ENCODE measurements at places on chromosomes 12 and 14. TPM values are rescaled to one million over a fixed set of nuclear protein-coding genes. Genes with fewer than 3 reads are reported as not detected.

The TCTN2 gene
- total RNA-seq = 26.4 TPM

The E2F7 gene
- total RNA-seq = 0.43 TPM

The SLCO1B1 gene
- not detected for total RNA-seq

DNA sequence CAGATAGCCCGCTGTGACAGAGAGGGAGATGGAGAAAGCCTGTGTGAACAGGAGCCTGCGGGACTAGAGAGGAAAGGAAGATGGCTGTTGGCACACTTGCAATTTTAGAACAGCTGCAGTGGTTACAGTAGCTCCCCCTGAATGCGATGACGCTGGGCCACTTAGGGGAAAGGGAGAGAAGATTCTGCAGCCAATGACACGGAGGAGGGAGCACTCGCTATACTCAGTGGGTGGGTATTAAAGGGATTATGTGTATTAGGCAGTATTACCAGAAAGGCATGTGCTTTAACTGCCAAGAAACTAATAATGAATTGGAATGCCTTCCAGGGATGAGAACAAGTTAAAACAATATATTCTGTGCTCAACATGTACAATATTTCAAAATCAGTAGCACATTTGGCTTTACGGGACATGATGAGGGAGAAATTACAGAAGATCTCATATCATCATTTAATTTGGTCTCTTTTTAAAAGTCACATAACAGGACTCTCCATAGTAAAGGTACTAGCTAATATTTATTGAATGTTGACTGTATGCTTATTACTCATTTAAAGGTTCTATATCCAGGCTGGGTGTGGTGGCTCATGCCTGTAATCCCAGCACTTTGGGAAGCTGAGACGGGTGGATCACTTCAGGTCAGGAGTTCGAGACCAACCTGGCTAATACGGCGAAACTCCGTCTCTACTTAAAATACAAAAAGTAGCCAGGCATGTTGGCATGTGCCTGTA, 35.9 kb upstream of the FOS start:
- no peak for DNase-seq

DNA sequence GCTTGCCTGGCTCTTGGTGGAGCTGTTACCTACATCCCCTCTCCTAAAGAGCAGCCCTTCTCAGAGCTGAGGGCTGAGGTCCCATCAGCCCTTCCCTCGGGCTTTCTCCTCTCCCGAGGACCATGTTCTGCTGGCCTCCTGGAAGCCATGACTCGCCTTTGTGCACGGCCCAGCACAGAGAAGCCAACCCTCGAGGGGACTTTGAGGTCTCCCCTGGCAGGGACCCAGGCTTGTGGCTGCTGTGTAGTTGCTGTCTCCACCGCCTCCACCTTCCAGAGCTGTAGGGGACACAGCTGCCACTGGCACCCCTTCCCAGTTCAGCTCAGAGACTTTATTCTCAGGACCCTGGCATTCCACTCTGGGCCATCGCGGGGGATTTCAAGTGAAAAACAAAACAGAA, 22.9 kb upstream of the CCND2 start:
- DNase-seq = no peak

DNA sequence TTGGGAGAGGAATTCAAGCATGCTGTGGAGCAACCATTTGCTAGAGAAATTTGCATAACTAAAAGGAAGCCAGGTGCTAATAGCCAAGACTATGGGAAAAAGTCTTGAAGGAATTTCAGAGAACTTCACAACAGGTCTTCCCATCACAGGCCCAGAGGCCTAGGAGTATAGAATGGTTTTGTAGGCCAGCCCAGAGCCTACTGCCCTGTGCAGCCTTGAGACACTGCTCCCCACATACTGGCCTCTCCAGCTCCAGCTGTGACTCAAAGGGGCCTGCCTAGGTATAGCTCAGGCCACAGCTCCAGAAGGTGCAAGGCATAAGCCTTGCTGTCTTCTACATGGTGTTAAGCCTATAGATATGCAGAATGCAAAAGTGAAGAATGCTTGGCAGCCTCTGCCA, 227.1 kb downstream of the SLC2A13 start:
- DNase-seq = no peak

Measured in ovary (tissue), 10 donors.